Stimulated activated CD8-positive, alpha-beta memory T cell treated with anti-CD3 and anti-CD28 coated beads, Interleukin-2, amount 100 ng/mL, for 48 hours (primary cell): ENCODE measurements at places on chromosomes 7 and 10.

- no peak for DNase-seq
These were observed 1.5 kb downstream of the CYP3A7 start for GRCh38 chr7:99733448-99733847.

- DNase-seq, result no peak
These were observed 44.4 kb upstream of the SP4 start for GRCh38 chr7:21383227-21384220.

GRCh38 chr10:5663692-5664427, 2.5 kb downstream of the ASB13 start:
- DNase-seq, result no peak

- no peak for DNase-seq
These were observed 589.2 kb downstream of the LRMDA start for GRCh38 chr10:76020630-76021029.

GRCh38 chr7:93245525-93246432, 13.6 kb downstream of the VPS50 start:
- no peak for DNase-seq
